Spinal cord (tissue), 10 donors: ENCODE measurements at places on chromosomes 16 and 17. TPM values are rescaled to one million over a fixed set of nuclear protein-coding genes. Genes with fewer than 3 reads are reported as not detected.

GRCh38 chr16:27620541-27620940 lies 70.6 kb downstream of the KATNIP start:
- peaks cover 4% of the 10 kb centered on the region for H3K36me3 ChIP-seq
- no peak for DNase-seq
- peaks cover 12% of the 10 kb centered on the region for H3K4me1 ChIP-seq
- H3K27ac ChIP-seq, result no peak overlapping the region
- no peak overlapping the region for H3K4me3 ChIP-seq

DNA sequence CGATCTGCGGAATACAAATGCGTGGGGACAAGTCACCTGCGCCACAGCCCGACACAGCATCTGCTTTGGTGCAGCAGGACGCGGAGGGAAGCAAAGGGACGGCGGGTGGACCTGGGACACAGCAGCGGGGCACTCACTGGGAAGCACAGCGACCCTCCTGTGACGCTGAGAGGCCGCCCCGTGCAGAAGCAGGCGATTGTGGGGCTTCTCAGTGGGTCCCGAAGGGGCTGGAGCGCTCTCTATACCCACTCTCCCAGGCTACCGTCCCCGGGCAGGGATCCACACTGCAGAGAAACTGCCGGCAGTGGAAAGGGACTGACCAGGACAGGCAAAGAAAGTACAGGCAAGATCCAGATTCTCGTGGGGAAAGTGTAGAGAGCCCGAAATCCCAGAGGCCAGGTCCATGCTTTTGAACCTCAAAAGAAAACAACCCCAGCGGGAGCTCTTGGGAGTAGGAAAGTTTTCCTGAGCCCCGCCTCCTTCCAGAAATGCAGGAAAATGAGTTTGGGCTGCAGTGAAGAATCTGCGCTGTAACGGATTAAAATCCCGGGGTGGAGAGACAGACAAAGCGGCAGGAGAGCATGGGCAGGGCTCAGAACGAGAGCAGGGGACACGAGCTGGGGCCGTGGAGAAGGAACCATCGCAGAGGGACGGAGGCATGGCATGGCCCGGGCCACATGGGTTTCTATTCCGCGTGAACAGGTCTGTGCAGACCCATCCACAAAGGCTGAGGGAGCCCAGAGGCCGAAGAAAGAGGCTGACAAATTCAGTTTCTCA lies 12.7 kb downstream of the COX4I1 start:
- peaks cover 3% of the 10 kb centered on the region for H3K4me1 ChIP-seq
- no peak overlapping the region for H3K4me3 ChIP-seq
- peaks cover 2% of the 10 kb centered on the region for H3K36me3 ChIP-seq
- no peak overlapping the region for H3K27ac ChIP-seq

DNA sequence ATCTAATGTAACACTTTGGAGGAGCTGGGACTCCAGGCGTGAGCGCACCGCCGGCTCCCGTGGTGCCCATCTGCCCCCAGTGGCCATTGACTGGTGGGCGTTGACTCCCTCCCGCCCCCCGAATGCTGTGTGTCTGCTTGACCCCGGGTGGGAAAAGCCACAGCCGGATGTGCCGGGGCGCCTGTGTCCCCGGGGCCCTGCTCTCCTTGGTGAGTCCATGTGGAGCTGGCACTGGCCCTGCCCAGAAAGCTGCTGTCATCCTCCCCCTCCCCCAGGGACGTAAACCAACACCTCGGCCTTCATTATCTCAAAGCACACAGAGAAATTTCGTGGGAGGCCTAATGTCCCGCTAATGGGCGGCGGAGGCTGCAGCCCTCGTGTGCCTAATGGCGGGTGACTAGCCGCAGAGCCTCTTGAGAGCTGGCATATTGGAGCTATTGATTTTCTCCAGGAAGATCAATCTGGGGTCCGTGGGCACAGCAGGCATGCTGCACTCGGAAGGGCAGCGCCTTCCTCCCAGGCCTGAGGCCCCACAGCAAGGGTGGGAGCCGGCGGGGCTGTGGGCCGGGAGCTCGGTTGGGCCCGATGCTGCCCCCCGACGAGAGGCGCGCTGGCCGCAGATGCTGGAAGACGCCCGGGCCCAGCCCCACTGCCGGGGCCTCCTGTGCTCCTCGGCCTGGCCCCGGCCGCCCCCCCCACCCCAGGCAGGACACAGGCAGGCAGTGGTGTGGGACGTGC lies 4.0 kb upstream of the PERCC1 start:
- no peak overlapping the region for H3K27ac ChIP-seq
- H3K4me1 ChIP-seq, result peaks cover 25% of the 10 kb centered on the region
- peaks cover 18% of the 10 kb centered on the region for H3K36me3 ChIP-seq
- no peaks in the 10 kb centered on the region for H3K27me3 ChIP-seq

- H3K4me1 ChIP-seq, result peaks cover 9% of the 10 kb centered on the region
- no peaks in the 10 kb centered on the region for H3K36me3 ChIP-seq
- no peak overlapping the region for H3K27ac ChIP-seq
Measured at GRCh38 chr17:8885967-8886684, 18.7 kb upstream of the PIK3R6 start.

- no peak for DNase-seq
- no peak overlapping the region for H3K4me3 ChIP-seq
- no peaks in the 10 kb centered on the region for H3K36me3 ChIP-seq
- H3K27ac ChIP-seq, result no peak overlapping the region
- H3K4me1 ChIP-seq, result peaks cover 38% of the 10 kb centered on the region
- H3K27me3 ChIP-seq, result no peaks in the 10 kb centered on the region
Measured at GRCh38 chr17:75079023-75079373, 8.8 kb upstream of the SLC16A5 start.

The PYY gene
- 0.68 TPM for polyA plus RNA-seq

The ALOXE3 gene
- 1.8 TPM for polyA plus RNA-seq

The ODAD4 gene
- polyA plus RNA-seq, result 7.1 TPM

The HLF gene
- 8.1 TPM for polyA plus RNA-seq

The TMEM204 gene
- 10.2 TPM for polyA plus RNA-seq

The MT1G gene
- 3.1 TPM for polyA plus RNA-seq
